Mesendoderm (in vitro differentiated cells): ENCODE measurements at places on chromosomes 1 and 21.

DNA sequence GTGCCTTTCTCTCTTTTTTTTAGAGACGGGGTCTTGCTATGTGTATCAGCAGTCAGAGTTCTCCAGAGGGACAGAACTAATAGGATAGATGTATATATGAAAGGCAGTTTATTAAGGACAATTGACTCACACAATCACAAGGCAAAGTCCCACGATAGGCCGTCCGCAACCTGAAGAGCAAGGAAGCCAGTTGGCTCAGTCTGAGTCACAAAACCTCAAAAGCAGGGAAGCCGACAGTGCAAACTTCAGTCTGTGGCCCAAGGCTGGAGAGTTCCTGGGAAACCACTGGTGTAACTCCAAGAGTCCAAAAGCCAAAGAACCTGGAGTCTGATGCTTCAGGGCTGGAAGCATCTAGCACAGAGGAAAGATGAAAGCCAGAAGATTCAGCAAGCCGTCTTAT lies 16.3 kb upstream of the H3-3A start:
- no peak for DNase-seq

DNA sequence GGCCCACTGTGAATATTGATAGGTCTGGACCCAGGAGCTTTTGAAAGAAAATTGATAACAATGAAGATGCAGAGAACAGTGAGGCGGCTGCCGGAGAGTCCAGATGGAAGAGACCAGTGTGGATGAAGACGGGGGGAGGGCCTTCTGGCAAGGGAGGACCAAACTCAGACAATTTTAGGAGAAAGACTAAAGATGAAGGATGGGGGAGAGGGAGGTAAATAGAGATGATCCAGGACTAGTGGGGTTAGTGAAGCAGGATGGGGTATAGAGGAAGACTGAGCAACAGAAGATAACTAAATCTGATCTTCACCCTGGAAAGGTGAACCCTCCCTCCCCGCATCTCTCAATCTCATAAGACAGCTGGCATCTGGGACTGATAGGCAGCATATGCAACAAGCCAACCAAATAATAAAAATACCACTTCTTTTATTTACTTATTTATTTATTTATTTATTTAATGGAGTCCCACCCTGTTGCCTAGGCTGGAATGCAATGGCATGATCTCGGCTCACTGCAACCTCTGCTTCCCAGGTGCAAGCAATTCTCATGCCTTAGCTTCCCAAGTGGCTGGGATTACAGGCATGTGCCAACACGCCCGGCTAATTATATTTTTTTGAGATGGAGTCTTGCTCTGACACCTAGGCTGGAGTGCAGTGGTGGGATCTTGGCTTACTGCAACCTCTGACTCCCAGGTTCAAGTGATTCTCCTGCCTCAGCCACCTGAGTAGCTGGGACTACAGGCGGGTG lies 10.5 kb downstream of the EIF3I start:
- no peak for DNase-seq

- DNase-seq = peak; percentile 72
Measured at GRCh38 chr1:17588048-17588871, 48.8 kb downstream of the ARHGEF10L start.

DNA sequence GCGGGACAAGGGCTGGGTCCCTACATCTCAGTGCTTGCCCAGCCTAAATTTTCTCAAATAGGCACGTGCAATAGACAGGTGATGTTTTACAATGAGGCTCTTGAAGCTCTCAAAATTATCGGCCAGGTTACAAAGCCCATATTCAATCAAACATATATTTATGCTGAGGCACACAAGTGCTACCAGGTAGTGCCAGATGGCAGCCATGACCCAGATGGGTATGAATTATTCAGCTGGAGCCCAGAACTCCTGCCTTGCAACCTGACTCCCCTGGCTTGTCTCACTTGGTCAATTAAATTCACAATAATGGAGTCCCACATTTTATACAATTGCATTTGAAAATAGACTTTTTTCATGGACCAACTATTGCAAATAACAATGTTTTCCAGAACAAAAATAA lies 12.3 kb upstream of the ADAM30 start:
- DNase-seq = no peak

GRCh38 chr1:116252271-116252670 lies 120.8 kb upstream of the ATP1A1 start:
- no peak for DNase-seq

DNA sequence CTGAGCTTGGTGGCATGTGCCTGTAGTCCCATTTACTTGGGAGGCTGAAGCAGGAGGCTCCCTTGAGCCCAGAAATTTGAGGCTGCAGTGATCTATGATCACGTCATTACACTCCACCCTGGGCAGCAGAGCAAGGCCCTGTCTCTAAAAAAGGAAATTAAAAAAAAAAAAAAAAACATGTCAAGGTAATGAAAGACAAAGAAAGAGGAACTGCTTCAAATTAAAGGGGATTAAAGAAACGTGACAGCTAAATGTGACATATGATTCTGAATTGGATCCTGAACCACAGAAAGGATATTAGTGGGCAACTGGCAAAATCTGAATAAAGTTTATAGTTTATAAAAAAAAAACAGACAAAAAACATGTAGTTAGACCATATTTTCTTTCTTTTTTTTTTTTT lies 3.8 kb upstream of the C2CD4D start:
- no peak for DNase-seq
